ENCODE measurements at places on chromosomes 16 and 17.

GRCh38 chr16:1900452-1900774 lies 17.8 kb downstream of the HS3ST6 start:
- DNase-seq = no peak

GRCh38 chr16:50616883-50617645 lies 64.0 kb downstream of the SNX20 start:
- no peak for DNase-seq

DNA sequence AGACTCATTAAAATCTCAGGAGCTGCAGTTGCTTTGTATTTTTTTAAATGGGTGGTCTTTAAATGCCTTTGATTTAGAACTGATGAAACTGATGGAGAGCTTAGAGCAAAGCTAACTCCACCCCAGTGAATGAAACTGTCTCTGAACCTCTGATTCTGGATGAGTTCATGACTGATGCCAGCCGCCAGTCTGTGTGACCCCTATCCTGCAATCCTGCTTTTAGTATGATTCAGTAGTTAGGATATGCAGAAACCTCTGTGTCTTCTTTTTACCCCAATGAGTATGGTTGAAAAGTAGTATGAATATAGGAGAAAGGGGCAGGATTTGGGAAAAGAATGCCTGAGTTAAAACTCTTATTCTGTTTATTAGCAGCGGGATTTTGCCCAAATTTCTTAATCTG lies 12.3 kb upstream of the SALL1 start:
- DNase-seq = no peak

- no peak for DNase-seq
These were observed 56.0 kb downstream of the CEP112 start for GRCh38 chr17:66135896-66136295.

- DNase-seq = peak; percentile 35
These were observed 802 bp downstream of the SETD6 start for GRCh38 chr16:58515871-58516767.

DNA sequence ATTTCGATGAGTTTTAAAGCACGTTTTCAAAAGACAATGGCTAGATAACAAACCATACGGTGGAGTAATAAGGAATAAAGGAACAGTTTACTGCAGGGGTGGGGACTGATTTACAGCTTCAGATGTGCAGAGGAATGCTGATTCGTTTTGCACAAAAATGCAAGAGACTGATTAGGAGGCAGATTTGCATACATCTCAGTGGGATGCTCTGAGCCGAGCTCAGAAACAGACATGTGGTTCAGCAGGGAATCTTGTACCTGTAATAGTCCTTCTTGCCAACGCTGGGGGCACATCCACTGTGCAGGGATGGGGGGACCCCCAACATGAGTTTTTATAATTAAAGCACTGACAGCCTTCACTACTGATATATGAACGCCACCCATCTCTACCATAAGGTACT lies 308.0 kb downstream of the GRIN2A start:
- no peak for DNase-seq

DNA sequence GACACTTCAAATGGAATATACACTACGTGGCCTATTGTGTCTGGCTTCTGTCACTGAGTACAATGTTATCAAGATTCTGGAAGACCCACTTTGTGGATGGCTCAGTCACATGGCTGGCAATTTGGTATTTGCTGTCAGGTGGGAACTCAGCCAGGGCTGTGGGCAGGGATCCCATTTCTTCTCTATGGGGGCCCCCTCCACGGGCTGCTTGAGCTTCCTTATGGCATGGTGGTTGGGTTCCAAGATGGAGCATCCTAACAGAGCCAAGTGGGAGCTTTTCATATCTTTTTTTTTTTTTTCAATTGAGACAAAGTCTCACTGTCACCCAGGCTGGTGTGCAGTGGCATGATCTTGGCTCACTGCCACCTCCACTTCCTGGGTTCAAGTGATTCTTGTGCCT lies 18.0 kb upstream of the CEP20 start:
- DNase-seq = no peak

- DNase-seq = no peak
These were observed 1362.0 kb downstream of the CDH8 start for GRCh38 chr16:60674241-60674640.

GRCh38 chr16:4103745-4104144 lies 12.5 kb downstream of the ADCY9 start:
- DNase-seq = no peak

GRCh38 chr17:2282297-2282873 lies 21.2 kb downstream of the SMG6 start:
- DNase-seq = peak; percentile 82

DNA sequence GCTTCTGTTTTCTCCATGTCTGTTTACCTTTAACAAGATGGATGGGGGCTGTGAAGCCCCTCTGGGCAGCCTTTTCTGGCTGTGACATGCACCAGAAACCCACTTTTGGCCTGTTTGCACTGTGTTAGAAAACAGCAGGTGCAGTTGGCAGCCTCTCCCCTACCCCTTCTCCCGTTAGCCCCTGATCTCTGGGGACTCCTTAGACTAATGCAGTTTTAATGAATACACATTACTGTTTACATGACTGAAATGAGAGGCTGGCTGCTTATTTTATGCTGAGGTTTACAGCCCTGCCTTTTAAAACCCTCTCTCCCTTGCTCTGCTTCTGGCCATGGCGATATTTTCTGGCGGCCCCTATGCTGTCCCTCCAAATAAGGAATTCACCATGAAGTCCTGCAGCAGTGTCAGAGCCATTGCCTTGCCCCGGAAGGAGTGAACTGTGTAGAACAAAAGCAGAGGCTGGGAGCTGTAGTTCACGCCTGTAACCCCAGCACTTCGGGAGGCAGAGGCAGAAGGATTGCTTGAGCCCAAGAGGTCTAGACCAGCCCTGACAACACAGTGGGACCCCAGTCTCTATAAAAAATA lies 79.3 kb downstream of the PRKCB start:
- no peak for DNase-seq

DNA sequence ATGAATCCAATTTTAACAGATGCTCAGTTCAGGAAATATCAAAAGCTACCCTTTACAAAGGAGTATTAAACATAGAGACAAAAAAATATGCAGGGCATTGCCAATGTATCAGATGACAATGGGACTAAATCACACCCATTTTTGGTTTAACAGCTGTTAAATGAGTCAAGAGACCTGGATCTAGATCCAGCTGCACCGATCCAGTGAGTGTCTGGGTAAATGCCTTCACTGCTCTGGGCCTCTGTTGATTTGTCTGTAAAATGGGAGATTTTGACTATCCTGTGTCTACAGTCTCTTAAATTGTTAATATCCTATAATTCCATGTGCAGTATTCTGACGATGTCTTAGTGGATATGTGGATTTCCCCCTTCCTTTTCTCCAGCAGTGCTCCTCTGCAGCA lies 16.4 kb downstream of the KRT23 start:
- no peak for DNase-seq

DNA sequence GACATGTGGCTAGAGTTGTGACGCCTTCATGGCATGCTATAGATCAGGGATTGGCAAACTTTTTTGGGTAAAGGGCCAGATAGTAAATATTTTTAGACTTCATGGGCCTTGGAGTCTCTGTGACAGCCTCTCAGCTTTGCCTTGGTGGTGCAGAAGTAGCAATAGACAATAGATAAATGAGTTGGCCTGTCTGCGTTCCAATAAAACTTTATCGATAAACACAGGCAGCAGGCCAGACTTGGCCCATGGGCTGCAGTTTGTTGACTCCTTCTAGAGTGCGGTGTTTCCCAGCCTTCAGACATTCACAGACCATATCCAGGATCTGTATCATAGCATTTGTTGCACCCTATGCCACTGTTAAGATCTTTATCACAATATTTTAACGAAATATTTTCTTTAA lies 76.5 kb downstream of the OR1D5 start:
- no peak for DNase-seq

DNA sequence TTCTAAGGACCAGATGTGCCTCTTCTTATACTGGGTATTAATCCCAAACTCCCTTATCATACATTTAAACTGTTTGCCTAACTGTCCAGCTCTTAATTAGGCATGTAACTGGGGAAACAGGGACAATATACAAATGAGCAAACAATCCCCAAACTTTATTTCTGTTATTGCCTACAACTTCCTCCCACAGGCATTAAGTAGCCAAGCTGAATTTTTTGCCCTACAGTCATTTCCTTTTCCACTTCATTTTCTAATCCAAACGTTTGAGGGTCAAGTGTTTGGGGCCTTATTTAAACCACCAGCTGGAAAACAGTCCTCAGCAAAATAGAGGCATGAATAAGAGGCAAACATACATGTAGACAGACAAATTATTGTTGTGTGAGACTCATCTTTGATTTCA lies 77.4 kb upstream of the CCL2 start:
- DNase-seq = no peak

DNA sequence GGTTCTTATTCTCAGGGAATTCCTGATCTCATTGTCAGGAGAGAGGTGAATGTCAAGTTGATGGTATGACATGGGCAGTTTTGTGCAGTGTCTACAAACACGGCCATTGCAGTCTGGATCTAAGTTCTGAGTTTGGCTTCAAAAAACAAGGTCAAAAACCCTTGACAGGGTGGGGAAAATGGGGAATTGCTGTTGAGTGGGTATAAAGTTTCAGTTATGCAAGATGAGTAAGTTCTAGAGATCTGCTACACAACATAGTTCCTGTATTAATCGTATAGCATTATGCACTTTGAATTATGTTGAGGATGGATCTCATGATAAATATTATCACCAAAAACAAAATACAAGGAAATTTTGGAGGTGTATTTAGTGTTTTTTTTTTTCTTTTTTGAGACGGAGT lies 36.6 kb upstream of the CARMIL2 start:
- DNase-seq = no peak

GRCh38 chr16:2596747-2597559 lies 59.1 kb downstream of the PDPK1 start:
- no peak for DNase-seq

- DNase-seq = no peak
These were observed 933 bp upstream of the SNN start for GRCh38 chr16:11667221-11667823.

DNA sequence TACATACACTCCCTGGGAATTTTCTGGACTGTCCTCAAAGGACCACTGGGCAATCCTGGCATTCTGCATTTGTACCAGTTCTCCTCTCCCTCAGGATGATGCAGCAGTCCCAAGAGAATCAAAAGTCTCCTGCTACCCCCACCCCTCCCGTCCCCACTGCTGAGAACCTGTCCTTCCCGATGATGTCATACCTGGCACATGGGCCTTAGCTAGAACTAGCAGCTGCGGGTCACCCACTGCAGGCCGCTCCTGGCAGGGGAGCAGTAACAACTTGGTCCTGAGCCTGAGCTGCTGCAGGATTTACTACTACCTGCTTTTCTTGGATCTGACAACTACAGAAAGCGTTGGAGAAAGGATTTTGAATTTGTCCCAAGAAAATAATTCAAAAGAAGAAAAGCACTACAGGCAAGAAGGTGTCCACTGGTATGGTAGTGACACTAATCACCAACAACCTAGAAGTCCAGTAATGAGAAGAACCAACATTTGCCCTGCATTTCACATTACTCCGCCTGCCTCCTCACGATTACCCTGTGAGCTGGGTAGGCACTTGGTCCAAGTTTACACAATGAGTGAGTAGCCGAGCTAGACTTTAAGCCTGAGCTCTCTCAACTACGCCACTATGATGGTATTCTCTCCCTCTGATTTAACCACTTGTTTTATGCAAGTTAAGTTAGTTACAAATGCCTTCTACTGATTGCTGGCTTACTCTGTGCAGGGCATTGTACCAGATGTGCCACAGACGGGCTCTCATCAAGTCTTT lies 55.3 kb upstream of the ETV4 start:
- DNase-seq = no peak

DNA sequence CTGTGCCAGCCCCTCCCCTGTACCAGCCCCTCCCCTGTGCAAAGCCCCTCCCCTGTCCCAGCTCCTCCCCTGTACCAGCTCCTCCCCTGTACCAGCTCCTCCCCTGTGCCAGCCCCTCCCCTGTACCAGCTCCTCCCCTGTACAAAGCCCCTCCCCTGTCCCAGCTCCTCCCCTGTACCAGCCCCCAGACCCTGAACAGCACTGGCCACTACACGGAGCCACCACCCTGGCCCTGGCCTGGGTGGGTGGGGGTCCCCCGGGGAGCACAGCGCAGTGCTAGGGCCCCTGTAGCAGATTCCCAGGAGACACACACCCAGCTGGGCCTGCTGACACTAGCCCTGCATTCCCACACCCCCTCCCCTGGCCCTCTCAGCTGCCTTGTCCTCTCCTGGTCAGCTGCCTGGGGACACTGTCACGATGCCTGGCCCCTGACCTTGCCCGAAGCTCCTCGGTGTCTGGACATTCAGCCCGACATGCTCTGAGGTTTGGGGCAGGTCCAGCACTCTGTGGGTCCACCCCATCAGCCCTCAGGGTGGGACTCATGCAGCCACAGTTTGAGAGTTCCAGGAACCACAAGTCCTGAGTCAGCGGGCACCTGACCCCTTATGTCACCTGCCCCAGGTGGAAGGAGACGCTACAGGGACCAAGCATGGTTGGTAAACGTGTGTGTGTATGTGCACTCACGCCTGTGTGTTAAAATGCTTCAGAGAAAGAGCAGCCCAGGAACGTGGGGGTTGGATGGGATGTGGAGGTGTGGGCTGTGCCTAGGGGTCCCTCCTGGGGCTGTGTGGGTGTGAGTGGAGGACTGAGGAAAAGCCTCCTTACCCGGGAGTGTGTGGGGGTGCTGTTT lies 114.2 kb downstream of the METRNL start:
- no peak for DNase-seq

- DNase-seq = no peak
These were observed 103.1 kb downstream of the STX8 start for GRCh38 chr17:9472541-9472940.

- no peak for DNase-seq
These were observed 43.3 kb downstream of the PARN start for GRCh38 chr16:14586637-14587305.

DNA sequence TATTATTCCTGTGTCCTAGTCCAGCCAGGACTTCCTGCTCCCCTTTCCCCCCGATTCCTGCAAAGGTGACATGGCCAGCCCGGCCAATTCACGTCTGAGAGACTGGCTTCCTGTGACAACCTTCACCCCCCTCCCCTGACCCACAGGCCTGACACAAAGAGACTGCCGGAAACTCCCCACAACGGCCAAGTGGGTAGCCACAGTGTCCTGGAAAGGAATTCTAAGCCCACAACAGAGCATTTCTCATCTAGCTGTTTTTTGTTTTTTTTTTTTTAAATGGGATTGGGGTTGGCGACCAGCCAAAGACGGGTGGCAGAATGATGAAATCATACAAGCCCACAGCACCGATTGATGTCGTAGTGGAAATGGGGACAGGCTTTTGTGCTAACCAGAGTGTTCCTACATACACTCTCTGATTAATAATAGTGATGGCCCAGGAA lies 2.8 kb upstream of the XAF1 start:
- DNase-seq = no peak

DNA sequence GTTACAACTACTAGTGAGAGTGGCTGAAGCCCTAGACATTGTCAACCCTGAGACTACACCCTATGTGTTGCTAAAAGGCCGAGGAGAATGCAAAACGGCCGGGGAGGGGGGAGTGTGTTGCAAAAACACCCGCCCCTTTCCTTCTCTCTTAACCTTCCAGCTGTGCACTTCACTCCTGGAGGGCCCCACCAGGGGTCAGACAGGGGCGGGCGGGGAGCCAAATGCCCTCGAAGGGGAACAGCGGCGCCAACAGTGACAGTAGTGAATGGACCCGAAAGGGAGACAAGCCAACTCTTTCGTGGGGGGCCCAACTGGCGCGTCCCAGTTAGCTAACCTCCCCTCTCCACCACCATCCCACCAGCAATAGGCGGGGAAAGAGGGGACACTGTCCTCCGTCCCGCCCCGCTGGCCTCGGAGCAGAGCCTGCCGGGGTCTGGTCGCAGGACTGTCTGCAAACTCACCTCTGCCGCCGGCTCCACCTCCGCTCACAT lies 352 bp downstream of the MARF1 start:
- DNase-seq = peak; percentile 60

All from ACHN (cell line).